ENCODE measurements at places on chromosomes 11 and 22.
A peak's percentile ranks its signal among the peaks of the same experiment; 100 is the strongest.

DNA sequence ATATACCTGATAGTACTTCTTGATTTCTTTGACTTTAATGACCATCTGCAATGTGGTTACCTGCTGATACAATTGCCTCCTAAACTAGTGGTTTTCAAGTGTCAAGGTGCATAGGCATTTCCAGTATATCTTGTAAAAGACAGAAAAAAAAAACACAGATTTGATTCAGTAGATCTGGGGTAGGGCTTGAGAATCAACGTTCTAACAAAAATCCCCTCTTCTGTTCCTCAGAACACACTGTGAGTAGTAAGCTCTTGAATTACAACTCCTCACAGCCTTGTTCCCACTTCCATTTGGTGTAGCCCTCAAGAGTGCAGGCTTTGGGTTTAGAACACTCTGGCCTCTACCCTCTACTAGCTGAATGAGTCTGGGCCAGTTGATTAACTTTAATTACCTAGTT lies 78.0 kb upstream of the CTSC start:
- no peak for DNase-seq

- no peak for DNase-seq
These were observed 71.3 kb downstream of the PPP2R1B start for GRCh38 chr11:111694851-111695250.

- DNase-seq: no peak
These were observed 60.9 kb upstream of the PAX6 start for GRCh38 chr11:31872076-31872443.

DNA sequence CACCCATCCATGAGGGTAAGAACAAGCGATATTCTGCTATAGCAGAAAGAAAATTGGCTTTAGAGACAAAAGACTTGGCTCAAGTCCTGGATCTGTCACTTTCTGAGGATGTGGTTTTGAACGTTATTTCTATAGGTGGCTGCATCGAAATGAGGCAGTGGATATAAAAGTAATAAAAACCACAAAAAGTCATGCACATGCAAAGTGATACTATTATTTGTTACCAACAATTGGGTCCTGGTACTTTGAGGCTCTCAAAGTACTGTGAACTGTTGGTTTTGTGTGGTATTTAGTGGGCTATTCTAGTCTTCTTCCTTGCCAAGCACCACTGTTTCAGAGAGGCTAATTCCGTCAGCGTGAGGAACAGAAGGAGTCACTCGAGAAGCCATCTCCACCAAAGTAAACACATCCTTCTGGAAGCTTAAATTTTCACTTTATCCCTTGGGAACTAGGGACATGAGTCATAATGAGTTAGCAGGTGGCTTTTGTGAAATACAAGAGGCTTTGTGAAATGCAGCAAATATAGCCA lies 13.1 kb downstream of the UBASH3B start:
- DNase-seq: no peak

DNA sequence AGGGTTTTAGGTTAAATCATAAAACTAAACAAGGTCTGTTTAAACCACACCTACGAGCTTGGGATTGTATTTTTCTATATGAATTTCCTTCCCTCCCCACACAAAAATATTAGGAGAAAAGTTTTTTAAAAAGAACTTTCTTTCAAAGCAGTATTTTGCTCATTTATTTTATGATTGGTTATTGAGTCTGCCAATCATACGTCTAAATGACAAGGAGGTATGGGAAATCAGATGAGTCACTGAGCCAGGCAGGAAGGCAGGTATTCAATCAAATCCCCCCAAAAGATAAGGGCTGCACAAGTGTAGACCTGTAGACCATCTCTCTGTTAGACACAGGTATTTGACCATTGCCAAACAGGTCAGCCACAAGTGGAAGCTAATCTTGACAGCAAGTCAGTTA lies 440.1 kb upstream of the CCDC90B start:
- no peak for DNase-seq

- DNase-seq: no peak
These were observed 763.2 kb upstream of the TENM4 start for GRCh38 chr11:80204021-80204420.

- peak; percentile 90 for DNase-seq
These were observed 15.7 kb downstream of the DTX4 start for GRCh38 chr11:59187587-59187986.

- no peak for DNase-seq
These were observed 26.7 kb downstream of the IRAG1 start for GRCh38 chr11:10666556-10667520.

DNA sequence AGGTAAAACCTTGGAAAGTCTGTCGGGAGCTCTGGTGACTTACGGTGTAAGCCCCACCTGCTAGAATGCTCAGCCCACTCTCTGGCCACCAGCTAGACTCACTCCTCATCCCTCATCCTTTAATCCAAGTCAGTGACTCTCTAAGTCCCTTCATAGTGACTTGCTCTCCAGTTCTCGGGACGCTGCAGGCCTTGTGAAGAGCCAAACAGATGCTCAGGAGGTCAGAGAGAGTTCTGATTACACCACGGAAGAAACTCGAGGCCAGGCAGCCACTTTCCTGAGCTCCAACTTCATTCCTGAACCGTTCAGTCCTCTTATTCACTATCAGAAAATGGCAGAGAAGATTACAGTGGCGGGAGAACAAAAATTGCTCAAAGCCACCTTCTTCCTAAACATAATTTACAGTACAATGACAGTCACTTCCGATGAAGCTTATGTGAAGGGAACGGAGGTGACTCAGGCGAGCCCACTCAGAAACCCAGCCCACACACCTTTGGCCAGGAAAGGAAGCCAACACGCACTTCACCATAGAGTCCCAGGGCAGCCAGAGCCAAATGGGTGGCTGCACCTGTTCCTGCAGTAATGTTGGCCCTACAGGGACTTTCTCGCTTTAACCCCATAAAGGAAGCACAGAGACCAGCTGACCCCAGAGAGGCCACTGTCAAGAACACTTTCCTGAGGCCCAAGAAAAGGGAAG lies 100.4 kb downstream of the GALNT18 start:
- no peak for DNase-seq

- no peak for DNase-seq
These were observed at the start of gene MDK for GRCh38 chr11:46381048-46381818. TSS of gene MDK (plus strand) at chr11:46381669. CDS start at chr11:46382058, 389 bp downstream.

DNA sequence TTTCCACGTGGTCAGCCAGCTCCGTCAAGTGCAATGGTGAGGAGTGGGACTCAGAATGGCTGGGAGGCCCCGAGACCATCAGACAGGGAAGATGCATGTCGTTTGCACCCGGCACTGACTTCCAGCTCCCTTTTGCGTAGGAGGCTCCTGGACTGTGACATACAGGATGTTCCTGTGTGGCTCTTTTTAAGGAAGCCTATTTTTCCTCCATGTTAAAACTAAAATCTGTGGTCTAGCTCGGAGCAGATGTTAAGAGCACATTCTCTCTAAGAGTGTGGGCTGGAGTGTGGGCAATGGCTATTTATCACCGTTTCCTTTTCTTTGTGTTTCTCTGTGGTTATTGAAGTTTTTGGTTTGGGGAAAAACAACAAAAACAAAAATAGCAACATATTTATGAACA lies 40.9 kb upstream of the AMPD3 start:
- no peak for DNase-seq

- DNase-seq: no peak
These were observed 14.2 kb upstream of the IL10RA start for GRCh38 chr11:117972044-117972443.

- no peak for DNase-seq
These were observed 58.8 kb upstream of the RCN1 start for GRCh38 chr11:32032052-32032451.

GRCh38 chr11:4979036-4979435 lies 15.6 kb upstream of the OR51L1 start:
- no peak for DNase-seq

DNA sequence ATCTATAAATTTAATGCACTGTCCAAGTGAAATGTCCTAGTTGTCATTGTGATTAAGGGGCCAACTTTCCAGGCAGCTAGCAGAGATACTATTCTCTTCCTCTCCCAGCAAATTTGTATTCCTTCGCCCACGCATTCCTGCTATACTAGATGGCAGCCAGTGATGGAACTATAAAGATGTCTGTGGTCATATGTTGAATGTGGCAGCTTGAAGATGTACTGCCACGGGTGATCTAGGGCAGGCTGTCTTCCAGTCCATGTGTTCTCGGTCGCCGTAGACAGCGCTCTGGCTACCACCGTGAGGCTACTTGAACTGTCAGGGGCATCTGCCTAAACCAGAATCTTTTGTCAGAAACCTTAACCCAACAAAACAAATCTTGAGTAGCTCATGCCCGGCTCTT lies 8.3 kb upstream of the SIDT2 start:
- no peak for DNase-seq

All from Right ventricle myocardium inferior (tissue), 1 donor.